A549 (cell line): ENCODE measurements at places on chromosomes 3 and 15.
A peak's percentile ranks its signal among the peaks of the same experiment; 100 is the strongest.

GRCh38 chr15:46242935-46243334 is 608.1 kb downstream of the SQOR start:
- no peak for DNase-seq

DNA sequence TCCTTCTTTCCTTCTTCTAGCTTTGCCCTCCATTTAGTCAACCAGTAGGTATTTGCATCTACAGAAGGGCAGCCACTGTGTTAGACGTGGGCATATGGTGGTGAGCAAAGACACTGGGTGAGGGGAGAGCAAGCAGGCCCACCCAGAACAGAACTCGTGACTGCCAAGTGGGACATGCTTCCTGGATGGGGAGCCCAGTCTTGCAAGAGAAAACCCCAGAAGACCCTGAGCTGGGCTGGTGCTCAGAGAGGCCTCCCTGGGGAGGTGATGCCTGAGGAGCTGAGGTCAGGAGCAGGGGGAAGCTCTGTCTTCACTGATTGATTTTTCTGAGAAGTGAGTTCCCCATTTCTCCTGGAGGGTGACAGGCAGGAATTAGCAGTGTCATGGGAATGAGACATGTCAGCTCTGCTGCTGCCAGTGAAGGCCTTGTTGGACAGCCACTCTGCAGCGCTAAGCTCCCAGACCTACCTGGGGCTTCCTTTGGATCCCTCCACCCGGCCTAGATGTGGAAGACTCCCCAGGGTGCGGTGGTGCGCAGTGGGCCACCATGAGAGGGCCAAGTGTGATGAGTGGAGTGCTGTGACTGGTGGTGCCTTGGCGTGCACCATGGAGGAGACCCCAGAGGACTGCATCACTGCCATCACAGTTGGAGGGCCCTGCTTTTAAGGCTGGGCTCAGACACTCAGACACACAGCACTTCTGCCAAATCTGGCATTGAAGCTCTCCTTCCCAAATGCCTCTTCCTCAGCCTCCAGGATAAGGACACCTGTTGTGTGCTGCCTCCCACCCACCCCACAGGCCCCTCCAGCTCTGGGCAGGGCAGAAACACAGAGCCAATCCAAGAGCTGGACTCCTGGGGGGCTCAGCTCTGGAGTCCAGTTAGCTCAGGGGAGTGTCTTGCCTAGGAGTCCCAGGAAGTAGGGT is 40.0 kb upstream of the TOPBP1 start:
- DNase-seq, result no peak

GRCh38 chr3:80807577-80807976 is 953.9 kb downstream of the GBE1 start:
- no peak for DNase-seq

DNA sequence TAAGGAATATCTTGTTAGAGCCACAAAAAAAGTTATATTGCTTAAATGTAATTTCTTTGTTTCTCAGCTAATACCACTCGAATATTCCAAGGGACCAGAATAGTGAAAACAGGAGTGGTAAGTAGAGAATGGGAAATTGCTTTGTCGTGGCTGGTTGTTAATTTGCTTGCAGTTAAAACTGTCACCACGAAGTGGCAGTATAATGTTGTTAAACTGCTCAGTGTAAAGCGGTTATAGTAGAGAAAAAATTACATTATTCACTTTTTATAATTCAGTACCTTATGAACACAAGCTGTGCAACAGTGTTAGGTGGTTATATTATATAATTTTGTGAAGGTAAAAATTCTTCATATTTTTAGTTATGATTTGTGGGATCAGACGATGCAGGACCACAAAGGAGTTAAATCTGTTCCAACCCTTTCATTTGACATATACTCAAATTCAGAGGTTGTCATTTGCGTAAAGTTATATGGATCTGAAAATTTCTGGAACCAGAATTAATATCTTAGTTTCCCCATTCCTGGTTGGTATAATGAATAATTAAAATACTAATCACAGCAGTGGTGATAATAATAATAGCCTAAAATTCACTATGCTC is 171.8 kb downstream of the FEZF2 start:
- DNase-seq, result peak; percentile 16

DNA sequence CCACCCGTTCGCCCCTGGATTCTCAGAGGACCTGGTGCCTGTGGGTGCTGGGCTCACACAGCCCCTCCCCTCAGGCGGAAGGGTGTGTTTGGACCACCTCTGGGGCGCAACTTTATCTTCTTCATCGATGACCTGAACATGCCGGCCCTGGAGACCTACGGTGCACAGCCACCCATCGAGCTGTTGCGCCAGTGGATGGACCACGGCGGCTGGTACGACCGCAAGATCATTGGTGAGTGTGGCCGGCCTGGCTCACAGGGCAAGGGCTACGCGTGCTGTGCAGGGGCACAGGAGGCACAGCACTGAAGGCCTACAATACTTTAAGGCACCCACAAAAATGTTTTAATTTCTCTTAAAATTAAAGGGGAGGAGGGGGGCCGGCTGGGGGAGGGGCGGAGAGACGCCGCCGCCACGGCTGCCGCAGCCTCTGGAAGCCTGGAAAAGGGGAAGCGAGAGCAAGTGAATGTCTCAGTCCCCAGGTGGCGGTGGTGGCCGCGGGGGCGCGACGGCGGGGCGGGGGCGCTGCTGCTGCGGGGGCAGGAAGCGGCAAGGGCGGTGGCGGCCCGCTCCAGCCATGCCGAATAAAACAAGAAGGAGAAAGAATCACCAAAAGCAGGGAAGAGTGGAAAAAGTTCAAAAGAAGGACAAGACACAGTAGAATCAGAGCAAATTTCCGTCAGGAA is 56.8 kb downstream of the DNAH1 start:
- no peak for DNase-seq

DNA sequence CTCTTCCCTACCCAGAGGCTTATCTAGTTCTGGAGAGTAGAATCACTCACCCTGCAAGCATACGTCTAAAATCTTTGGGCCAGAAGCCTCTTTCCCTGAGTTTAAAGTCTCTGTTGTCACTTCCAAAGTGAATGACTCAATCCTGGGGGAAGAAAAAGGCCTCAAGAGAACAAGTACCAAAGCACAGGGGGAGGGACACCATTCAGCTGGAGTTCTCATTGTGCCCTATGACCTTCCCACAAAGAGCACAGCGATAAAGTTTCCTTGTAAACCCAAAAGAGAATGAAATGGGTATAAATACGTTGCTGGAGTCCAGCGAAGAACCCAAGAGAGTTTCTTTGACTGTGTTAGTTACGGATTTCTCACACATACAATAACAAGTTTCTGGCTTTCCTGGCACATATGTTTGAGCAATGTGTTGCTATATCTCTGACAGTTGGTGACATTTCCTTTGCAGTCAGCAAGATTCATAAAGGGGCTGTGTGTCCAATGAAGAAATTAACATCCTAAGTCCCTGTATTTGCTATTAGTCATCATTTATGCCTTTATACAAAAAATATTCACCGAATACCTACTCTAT is 107.3 kb upstream of the PTPRG start:
- no peak for DNase-seq

- DNase-seq, result no peak
Observed at GRCh38 chr3:143677430-143677829, 170.8 kb downstream of the SLC9A9 start.

GRCh38 chr3:66644549-66644948 is 143.7 kb upstream of the LRIG1 start:
- DNase-seq, result no peak

GRCh38 chr3:128521715-128522114 is 28.7 kb upstream of the GATA2 start:
- DNase-seq, result no peak

DNA sequence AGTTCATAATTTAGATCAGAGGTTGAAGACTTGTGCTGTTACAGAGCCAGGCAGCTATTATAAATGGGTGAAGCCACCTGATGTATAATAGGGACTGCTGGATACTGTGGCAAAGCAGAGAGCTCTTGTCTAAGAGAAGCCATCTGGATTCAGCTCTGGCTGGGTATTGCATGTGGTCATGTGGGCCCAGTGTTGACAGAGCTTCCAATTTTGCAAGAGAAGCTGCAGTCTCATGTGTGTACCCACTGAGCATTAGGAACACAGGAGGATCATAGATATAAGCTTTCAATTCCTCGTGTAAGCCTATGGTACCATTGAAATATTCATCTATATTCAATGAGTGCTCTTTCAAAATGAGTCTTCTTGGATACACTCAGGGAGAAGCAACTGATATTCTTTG is 303.9 kb upstream of the SLCO3A1 start:
- no peak for DNase-seq

- no peak for DNase-seq
Observed at GRCh38 chr3:98651780-98652077, 58.3 kb upstream of the CPOX start.

GRCh38 chr15:68322796-68323195 is 45.3 kb downstream of the FEM1B start:
- DNase-seq, result no peak

- DNase-seq, result peak; percentile 67
Observed at GRCh38 chr3:170811928-170812591, 57.9 kb downstream of the RPL22L1 start.

GRCh38 chr3:112734736-112735350 is 93.9 kb upstream of the CCDC80 start:
- peak; percentile 90 for DNase-seq

DNA sequence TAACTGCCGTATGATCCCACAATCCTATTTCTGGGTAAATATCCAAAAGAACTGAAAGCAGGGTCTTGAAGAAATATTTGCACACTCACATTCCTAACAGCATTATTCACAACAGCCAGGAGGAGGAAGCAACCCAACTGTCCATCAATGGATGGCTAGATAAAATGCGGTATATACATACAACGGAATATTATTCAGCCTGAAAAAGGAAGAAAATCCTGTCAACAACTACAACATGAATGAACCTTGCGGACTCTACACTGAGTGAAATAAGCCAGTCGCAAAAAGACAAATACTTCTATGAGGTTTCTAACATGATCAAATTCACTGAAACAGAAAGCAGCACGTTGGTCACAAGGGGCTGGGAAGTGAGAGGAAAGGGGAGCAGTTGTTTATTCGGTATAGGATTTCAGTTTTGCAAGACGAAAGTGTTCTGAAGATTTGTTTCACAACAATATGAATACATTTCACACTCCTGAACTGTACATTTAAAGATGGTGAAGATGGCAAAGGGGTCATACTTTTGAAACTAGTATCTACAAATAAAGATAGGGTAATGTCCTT is 6.2 kb downstream of the DLG1 start:
- DNase-seq, result no peak

- no peak for DNase-seq
Observed at GRCh38 chr3:189157232-189158007, 14.4 kb upstream of the TPRG1 start.

GRCh38 chr3:48338635-48339034 is 5.2 kb upstream of the SPINK8 start:
- DNase-seq, result no peak

DNA sequence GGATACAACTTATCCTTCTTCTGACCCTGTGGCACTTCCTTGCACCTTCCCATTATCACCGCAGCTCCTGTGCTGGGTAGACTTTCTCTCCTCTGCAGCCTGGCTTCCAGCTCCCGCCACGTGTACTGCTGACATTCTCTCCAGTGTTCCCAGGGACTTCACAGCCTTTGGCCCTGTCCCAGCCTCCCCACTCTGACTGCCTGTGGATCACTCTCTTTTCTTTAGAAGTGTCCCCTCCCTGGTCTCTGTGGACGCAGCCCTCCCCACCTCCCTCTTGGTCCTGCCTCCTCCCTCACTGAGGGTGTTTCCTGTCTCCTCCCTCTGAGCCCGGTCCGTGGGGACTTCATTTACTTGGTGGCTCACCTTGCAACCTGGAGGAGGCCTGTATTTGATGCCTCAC is 17.4 kb downstream of the PDIA5 start:
- DNase-seq, result no peak

- no peak for DNase-seq
Observed at GRCh38 chr3:16177382-16177781, 2.9 kb downstream of the GALNT15 start.

GRCh38 chr15:39283531-39283930 is 297.3 kb upstream of the THBS1 start:
- DNase-seq, result no peak

DNA sequence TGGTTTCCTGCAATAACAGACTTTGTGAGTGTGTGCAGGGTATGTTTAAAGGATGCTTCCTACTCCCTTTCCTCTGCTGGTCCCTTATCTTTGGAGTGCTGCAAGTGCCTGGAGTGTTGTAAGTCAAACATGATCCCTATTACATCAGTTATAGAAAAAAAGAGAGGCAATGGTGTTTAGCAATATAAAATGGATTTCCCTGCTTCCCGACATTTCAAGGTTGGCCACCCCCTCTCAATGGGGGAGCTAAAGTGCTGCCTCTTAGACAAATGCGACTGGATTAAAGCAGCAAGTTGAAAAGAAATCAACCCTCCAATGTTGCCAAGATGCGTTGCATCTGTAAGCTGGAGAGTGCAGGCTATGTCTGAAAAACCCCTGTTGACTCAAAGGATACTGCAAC is 203.1 kb upstream of the WNT5A start:
- DNase-seq, result no peak

DNA sequence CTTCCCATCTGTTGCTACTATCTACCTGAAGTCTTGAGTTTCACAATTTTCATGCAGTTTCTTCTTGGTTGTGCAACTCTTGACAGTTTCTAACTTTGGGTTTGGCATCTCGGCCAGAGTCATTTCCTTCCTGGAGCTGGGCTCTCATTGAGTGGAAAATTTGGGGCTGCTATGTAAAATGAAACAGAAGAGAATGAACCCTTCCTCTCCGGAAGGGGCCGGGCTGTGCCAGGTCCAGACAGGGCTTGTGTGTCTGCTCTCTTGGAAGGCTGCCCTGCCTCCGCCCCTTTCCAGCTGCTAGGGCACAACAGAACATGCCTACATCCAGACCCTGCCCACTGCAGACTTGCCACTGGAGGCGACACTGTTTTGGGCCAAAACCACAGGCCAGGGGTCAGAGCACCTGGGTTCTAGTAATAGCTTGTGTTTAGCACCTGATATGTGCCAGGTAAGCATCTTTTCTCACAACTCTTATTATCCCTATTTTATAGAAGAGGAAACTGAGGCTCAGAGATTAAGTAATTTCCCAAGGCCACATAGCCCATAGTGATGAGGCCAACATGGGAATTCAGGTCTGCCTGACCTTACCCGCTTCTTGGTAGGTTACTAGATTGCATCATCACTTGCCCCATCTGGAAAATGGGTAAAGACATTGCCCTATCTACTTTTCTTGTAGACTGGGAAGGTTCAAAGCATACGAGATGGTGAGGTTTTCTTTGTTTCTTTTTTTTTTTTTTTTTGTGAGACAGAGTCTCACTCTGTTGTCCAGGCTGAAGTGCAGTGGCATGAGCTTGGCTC is 25.0 kb downstream of the IRAK2 start:
- DNase-seq, result peak; percentile 36

GRCh38 chr3:65748326-65748725 is 290.4 kb downstream of the MAGI1 start:
- DNase-seq, result no peak

GRCh38 chr15:69540622-69541021 is 88.0 kb downstream of the RPLP1 start:
- DNase-seq, result no peak

DNA sequence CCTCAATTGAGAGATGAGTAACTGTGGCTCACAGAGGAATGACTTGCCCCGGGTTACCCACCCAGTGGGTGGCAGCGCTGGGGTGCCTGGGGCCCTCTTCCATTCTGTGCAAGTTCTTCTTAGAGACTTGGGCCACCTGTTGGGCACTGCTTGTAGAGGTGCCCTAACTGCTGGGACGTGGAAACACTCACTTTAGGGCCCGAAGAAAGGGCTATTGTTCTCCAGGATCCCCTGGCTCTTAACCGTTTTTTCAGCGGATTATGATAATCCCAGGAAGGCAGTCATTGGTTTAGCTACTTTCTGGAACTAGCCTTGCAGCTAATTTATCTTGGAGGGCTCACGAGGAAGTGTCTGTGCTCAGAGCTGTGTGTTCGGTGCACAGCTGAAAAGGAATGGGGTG is 66.0 kb upstream of the GCNT3 start:
- no peak for DNase-seq

- DNase-seq, result no peak
Observed at GRCh38 chr3:171379281-171379680, 80.9 kb downstream of the TNIK start.
